ENCODE measurements at places on chromosomes 7 and 10.

DNA sequence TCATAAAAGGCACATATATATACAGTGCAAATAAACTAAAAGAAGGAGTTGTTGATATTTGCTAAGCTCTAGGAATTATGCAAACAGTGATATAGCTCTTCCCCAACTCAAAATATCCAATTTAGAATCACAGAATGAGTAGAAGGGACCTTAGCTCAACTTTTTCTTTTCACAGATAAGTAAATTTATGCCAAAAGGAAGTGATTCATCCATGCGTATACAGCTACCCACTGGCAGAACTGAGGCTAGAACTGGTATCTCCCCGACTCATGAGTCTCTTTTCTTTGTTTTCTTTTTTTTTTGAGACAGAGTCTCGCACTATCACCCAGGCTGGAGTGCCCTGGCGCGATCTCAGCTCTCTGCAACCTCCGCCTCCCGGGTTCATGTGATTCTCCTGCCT, 54.2 kb upstream of the SVIL start:
- DNase-seq, result no peak

DNA sequence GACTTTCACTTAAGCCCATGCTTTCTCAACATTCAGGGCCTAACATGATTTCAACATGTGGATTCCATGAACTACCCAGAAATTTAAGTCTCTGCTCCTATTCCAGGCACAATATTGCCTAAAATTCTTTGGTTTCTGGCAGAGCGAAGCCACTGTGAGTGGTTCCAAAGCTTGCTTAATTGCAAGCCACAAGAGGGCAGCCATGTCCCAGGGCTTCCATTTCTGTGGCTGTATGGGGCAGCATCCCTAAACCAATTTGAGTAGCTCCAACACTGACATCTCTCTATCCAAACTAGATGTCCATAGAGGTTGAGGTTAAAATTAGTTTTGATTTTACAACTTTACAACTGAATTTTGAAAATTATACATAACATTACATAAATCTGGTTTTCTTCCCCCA, 56.3 kb upstream of the MDFIC start:
- peak; percentile 23 for DNase-seq

DNA sequence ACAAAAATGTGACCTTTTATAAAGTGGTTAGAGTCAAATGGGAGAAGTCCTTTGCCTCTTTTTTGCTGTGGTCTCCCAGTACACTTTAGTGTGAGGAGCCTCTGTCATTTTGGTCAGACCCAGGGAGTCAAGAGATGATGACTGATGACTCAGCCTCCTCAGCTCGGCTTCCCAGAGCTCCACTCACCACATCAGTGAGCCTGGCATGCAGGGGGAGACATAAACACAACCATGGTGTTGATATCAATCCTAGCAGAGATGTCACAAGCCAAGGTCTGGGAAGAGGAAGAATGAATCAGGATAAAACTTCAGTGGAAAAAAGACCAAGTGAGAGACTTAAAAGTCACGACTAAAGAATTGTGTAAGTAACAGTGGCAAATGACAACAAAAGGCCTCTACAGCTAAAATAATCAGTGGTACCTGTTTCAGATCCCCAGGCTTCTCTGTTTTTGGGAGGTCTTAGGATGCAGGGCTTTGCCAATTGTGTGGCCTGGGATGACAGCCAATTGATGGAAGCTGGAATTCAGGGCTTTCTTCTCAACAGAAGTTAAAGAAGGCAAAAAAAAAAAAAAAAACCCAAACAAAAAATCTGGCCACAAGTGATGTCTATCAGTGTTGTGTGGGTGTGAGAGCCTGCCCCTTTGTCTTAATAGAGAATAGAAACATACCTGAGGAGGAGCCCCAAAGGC, 50.2 kb downstream of the TFAM start:
- DNase-seq, result no peak

DNA sequence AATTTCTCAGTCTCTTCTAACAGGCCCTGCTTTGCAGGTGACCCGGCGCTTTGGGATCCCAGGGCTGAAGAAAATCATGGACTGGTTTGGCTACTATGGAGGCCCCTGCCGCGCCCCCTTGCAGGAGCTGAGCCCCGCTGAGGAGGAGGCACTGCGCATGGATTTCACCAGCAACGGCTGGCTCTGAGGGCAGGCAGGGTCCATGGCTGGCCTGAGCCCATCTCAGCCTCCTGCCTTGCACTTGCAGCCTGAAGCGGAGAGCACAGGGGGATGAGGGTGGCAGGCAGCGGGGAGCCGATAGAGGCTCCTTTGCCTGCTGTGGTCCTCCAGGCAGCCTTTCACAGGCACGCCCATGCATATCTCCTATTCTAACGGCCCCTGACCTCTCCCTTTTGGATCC, 21.8 kb downstream of the MORN4 start:
- no peak for DNase-seq

DNA sequence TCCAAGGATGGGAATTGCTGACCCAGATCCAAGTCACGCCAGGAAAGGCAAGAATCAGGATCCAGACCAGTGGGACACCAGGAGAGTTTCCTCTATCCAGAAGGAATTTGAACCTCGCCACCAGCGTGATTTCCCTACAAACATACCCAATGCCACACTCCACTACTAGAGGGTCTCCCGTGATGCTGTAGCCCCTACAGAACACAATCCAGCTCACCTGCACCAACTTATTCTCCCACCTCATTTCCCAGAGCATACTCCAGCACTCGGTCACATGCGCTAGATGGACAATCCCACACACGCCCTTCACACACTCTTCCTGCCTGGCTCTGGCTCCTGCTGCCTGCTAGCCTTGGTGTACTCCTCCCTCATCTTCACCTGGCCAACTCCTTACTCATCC, 142.1 kb upstream of the PDE1C start:
- DNase-seq, result no peak

DNA sequence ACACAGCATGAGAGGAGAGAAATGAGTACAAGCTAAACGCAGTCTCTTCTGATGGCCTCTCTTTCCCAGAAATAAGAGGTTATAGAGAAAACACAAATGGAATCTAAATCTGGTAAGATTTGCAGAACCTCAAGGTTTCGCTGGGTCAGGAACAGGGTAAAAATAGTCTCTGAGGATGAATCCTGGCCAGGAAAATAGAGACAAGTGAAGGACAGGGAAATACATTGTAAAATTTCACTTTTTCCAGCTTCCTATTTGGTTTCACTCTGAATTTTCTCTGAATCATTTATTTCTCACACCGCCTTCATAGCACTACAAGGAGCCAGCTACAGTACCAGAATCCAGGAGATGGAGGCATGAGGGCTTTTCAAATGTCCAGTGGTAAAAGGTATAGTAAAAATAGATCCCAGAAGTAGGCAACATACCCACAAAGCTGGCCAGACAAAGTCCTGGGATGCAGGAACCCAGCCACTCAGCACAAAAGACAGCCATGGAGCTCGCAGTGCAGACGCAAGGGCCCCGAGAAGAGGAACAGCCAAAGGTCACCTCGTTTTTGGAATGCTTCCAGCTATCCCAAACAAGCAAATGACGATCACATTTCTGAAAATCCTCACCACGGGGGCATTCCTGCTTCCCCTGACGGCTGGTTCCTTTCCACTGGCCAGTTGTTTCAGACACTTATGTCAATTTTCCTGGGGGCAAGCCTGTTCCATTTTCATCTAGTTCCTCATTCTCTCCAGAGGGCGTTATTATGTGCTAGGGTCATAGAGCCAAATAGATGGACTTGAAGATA, 21.5 kb upstream of the IKZF1 start:
- no peak for DNase-seq

DNA sequence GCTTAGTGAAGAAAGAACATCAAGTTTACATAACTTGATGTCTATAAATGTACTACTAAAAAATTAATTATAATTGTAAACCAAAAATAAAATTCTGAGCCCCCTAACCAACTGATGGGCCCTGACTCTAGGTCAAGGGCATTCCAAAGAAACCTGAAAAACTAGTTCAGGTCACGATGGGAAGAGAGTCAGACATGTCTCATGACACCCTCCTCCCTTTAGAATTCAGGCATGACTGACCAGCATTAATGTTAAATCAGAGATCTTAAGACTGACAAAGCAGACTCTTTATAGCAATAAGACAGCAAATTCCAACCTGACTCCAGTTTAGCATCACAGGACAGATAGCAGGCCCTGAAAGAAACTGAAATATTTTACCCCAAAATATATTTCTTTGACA, 21.6 kb upstream of the OTUD1 start:
- no peak for DNase-seq

- DNase-seq, result no peak
Measured at GRCh38 chr7:88091988-88092675, 127.7 kb downstream of the SRI start.

GRCh38 chr10:79189181-79189580, 120.4 kb downstream of the ZMIZ1 start:
- no peak for DNase-seq

DNA sequence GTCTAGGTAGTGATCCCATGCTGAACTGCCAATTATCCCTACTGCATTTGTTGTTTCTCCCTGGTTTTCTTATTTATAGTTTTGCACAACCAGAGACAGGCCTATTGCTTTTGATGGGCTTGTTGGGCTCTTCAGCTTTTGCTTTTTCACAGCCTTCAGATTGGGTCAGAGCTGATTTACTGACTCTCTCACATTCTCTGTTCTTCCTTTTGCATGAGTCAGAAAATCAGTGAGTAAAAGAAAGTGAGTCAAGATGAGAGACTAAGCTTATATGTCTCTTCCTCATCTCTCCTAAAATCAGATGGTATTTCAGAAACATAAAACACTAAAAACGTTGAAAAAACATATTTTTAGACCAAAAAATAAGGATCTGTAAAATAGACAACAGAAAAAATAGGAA, 1135.4 kb downstream of the XPNPEP1 start:
- DNase-seq, result no peak

GRCh38 chr7:137642031-137642430, 204.7 kb downstream of the DGKI start:
- no peak for DNase-seq

DNA sequence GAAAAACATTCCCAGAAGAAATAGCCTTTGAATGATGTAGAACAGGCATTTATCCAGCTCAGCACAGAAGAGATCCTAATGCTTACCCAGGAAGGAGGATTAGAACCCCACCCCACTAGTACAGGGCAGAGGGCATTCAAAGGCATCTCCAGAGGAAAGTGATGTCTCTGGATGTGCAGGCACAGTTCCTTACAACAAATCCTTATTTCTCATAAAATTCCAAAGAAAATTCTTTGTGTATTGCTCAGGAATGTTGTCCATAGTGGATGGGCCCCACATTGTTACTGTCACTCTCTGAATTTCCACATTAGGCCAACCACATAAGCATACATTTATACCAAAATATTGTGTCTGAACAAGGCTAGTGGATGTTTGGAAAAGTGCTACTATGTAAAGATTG, 243.0 kb downstream of the ADRA2A start:
- DNase-seq, result no peak

- no peak for DNase-seq
Measured at GRCh38 chr10:111316722-111317212, 239.9 kb downstream of the ADRA2A start.

- DNase-seq, result no peak
Measured at GRCh38 chr7:117603627-117604026, 123.8 kb downstream of the CFTR start.

GRCh38 chr7:45515346-45515745, 58.8 kb upstream of the ADCY1 start:
- DNase-seq, result no peak

GRCh38 chr10:112728997-112729396, 221.1 kb upstream of the TCF7L2 start:
- DNase-seq, result no peak

DNA sequence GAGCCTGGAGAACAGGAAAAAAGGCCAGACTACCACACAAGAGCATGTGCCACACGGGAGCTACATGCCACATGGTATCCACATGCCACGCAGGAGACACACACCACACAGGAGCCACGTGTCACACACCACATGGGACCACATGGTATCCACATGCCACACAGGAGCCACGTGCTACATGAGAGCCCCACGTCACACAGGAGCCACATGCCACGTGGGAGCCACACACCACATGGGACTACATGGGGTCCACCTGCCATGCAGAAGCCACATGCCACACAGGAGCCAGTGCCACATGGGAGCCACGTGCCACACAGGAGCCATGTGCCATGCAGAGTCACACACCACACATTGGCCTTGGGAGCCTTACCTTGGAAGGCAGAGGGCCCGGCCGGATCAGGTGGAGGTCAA, 244.4 kb upstream of the PPP2R2D start:
- no peak for DNase-seq

DNA sequence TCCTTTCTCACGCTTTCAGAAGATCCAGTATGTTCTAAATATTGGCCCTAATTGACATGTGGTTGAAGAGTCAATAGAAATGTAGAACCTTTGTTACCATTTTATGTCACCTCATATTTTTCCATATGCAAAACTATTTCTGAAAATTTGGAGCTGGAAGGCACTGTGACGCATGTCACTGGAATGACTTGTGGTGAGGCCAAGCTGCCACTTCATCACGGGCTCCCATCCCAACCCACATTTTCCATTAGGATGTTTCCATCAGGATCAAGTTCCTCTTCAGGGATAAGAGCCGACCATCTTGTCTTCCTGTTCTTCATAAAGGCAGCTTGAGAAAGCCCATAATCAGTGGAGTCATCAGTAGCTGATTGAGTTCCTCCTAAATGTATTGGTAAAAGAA, 1241.7 kb downstream of the GATA3 start:
- DNase-seq, result no peak

DNA sequence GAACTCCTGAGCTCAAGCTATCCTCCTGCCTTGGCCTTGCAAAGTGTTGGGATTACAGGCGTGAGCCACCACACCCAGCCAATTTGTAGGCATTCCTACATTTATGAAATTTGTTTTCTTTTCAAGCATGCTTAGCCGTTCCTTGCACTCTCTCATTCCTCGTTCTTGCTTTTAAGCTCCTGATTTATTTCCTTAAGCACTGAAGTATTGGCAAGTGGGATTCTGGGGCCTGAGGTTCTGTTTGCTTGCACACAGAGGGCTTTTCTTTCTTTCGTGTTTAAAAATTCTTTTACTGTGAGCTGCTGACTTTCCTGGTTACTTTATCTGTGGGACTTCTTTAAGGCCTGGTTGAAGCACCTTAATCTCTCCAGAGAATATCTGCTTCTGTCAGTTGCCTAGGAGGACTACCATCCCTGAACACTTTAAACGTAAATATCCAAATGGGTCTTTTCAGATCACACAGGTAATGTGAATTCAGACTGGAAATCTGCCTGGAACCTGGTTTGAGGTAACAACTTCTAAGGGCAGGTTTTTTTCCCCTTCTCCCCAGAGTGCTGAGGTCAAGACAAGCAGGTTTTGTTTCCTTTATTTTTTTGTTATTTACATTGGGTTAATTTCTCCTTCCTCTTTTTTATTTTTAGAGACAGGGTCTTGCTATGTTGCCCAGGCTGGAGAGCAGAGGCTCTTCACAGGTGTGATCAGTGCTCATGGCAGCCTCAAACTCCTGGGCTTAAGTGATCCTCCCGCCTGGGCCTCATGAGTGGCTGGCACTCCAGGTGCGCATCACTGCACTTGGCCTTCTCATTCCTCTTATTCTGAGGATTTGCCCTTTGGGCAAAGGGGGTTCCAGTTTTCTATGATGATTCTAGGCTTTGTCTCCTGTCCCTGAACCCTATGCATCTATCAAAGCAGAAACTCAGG, 102.9 kb downstream of the PFKFB3 start:
- no peak for DNase-seq

All from stimulated activated CD4-positive, alpha-beta T cell treated with anti-CD3 and anti-CD28 coated beads, Interleukin-15, amount 100 ng/mL, for 1 hour (primary cell).